Fibroblast of skin of right biceps (primary cell): ENCODE measurements at places on chromosomes 6 and 20.

DNA sequence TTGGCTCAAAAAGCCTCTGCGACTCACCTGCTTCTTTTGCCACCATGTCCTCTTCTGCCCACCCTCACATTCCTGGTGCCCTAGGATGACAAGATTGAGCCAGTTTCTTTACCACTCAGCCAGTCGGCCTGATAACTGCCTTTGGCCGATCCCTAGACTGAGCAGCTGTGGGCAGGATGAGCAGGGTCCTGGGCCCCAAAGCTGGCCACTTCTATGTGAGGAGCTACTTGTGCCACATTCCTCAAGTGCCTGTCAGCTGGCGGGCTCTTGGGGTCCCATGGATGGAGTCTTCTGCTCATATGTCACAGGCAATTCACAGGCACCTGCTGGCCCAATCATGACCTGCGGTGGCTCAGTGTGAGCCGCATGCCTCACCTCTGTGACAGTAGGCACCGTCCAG is 16.5 kb downstream of the DYNLRB1 start:
- no peak for DNase-seq

GRCh38 chr6:155333414-155333813 is 19.1 kb upstream of the TFB1M start:
- DNase-seq = no peak

- DNase-seq = peak; percentile 7
These were observed 69.2 kb downstream of the PLEKHG1 start for GRCh38 chr6:150668900-150669302.

GRCh38 chr6:79941489-79942151 is 5.7 kb downstream of the ELOVL4 start:
- DNase-seq = no peak

DNA sequence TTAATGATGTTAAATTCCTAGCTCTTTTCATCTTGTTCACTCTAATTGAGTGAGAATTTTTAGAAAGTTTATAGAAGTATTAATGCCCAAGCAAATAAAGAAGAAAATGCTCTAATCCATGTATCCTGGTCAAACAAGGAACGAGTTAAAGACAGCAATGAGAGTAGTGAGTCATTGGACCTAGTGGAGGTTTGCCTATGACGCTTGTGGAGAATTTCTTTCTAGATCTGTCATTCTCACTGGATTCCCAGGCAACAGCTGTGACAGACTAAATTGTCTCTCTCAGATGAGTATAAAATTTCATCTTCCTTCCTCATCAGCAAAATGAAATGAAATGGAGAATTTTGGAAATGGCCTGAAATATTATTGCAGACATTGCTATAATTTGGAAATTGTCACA is 127.9 kb downstream of the COL19A1 start:
- DNase-seq = peak; percentile 11

GRCh38 chr6:36335465-36336207 is 1.1 kb downstream of the BNIP5 start:
- no peak for DNase-seq

DNA sequence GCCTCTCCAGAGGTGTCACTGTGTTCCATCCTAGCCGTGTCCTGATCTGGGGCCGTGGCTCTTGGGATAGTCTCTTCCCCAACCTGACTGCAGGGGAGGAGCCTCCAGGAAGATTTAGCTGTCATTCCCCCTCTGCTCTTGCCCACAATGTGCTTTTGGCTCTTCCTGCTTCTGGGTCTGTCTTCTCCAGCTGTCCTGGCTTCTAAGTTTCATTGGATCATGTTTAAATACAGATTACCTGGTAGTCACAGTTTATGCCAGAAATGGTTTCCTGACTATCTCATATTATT is 139.1 kb downstream of the ZDHHC14 start:
- no peak for DNase-seq

- peak; percentile 4 for DNase-seq
These were observed 33.0 kb downstream of the RNF146 start for GRCh38 chr6:127299522-127300240.

DNA sequence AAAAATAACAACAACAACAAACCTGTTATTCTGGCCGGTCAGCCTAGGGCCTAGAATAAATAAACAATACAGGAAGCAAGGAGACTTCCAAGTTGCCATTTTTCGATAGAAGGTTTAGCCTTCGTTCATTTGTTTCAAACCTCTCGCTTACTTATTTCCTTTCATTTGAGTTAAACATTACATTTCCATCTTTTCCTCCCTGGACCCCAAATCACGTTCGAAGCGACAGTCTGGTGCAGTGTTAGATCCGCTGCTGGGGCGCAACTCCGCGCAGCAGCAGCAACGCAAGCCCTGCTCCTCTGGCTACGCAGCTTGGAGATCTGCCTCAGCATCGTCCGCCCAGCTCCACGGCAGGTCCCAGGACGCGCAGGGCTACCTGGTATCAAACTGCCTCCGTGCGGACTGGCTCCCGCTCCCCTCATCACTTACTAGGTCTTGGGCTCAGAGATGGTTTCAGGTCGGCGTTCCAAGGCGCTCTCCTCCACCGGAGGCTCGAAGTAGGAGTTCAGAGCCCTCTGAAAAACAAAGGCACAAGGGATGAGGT is 530 bp downstream of the TDP2 start:
- peak; percentile 27 for DNase-seq

- DNase-seq = no peak
These were observed 46.6 kb upstream of the EDN3 start for GRCh38 chr20:59253779-59254319.

DNA sequence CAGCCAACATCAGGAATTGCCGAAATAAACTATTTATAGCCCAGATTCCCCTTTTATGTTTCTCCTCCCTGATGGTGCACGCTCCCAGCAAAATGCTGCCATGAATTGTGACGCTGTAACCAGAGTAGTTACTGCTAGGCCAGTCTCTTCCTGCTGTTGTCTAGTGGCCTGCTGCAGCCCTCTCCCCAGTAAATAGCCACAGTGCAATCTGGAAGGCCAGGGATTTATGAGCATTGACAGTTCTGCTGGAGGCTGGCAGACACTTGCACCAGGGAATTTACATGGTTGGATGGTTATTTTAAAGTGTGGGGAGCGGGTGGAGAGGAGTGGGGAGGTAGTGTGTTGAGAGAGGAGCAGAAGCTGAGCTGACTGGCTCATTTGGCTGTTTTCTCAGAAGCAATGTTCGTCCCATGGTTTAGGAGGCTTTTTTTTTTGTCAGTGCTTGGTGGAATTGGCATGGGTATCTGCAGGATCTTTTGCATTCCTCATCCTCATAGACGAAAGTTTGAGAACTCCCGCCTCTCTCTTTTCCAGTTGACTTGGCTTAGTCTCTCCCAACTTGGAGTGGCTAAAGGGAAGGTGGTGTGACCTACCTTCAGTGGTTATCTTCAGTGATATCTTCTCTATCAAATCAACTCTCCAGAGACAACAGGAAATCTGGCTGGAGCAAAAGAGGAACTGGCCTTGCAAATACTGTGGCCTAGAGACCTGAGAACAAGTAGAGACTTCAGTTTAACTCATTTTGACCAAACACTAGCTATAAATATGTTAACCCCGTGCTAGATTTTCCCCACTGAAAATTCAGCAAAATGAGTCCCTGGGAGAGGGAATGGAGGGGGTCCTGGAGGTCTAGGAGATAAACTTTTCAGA is 99.3 kb upstream of the VSTM2L start:
- DNase-seq = no peak

DNA sequence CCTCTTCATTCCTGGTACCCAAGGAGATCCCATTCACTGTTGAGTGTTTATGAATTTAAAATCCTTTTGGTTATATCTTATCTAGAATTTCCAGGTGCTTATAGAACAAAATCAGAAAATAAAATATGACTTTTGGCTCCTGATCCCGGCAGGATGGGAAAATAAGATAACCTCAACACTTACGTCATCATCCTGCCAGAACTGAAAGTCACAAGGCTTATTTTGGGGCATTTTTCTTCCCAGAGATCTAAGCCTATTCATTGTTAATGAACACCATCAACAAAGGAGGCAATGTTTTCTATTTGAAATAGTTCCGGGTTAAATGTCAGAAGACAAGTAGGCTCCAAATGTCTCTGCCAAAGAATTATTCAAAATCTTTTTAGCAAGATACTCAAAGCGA is 580.6 kb downstream of the TFAP2A start:
- DNase-seq = no peak

DNA sequence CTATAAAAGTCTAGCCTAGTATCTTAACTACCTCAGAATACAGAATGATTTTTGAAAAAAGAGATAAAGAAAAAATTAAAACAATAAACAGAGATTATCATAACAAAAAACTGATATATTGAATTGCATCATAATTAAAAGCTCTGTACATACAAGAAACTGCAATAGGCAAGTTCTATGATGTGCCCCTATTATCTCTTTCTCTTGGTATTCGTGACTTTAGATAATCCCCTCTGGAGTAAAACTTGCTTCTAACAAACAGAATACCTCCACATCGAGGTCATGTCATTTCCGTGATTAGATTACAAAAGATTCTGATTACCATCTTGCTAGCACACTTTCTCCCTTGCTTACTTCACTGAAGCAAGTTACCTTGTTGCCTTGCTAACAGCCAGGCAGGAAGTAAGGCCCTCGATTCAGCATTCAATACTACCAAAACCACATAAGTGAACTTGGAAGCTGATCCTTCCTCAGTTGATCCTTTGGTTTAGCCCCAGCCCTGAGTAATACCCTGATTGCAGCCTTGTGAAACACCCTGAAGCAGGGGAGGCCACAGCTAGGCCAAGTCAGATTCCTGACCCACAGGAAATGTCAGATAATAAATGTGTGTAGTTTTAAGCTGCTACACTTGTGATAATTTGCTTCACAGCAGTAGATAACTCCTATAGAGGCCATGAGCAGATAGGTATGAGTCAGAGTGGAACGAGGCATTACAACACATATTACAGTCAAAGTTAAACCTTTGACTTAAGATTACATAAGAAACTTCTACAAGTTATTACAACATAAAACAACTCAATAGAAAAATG is 53.7 kb upstream of the TMX4 start:
- DNase-seq = peak; percentile 77

DNA sequence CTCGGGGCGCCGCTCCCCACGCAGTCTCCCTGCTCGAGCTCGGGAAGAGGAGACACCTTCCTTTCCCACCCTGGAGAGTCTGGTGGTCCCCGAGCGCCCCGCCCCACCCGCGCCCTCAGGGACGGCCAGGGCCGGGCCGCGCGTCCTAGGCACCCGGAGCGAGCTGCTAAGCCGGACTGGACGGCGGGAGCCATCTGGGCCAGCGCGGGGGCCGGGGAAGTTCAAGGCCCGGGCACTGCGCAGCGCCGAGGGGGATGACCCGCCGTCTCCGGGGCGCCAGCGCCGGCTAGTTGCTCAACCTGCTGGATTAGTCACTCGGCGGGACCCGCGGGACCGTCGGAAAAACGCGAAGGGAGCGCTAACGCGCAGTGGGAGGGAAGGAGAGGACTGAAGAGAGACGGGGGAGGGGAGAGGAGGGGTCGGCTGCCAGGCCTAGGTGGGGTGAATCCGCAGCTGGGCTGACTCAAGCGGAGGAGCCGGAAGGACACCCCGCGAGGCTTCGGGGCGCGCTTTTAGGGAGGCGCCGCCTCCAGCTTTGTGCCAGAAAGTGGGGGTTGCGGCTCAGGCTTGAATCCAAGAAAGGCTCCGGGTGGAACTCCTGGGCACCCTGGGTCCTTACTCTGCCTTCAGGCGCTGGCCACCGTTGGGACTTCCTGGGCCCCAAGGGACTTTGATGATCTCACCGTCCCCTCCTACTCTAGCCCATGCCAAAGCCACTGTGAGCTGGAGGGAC is 75.7 kb upstream of the FOXP4 start:
- peak; percentile 75 for DNase-seq

DNA sequence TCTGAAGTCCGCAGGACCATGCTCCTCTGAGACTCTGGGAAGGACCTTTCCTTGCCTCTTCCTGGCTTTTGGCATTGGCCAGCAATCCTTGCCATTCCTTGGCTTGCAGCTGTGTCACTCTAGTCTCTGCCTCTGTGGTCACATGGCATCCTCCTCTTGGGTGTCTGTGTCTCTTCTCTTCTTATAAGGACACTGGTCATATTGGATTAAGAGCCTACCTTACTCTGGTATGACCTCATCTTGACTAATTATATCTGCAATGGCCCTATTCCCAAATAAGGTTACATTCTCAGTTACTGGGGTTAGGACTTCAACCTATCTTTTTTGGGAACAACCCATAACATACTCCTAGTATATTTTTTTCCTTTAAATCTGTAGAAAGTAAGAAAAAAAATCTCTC is 49.9 kb upstream of the GTSF1L start:
- DNase-seq = peak; percentile 45

DNA sequence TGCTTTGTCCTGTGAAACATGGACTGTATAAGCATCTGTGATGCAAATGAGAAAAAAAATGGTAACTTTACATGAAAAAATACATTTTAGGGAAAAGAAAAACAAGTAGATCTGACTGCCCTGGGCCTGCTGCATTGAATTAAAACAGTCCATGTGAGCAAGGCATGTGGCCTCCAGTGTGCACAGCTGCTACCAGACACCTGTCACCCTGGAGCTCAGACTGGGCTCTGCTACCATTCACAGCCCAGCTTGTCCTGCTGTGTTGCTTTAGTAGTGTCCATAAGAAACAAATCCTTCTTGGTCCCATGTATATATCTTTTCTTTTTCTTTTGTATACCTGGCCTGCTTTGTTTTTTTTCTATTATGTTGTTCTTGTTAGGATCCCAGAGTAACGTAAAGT is 315.9 kb downstream of the NKAIN2 start:
- no peak for DNase-seq

DNA sequence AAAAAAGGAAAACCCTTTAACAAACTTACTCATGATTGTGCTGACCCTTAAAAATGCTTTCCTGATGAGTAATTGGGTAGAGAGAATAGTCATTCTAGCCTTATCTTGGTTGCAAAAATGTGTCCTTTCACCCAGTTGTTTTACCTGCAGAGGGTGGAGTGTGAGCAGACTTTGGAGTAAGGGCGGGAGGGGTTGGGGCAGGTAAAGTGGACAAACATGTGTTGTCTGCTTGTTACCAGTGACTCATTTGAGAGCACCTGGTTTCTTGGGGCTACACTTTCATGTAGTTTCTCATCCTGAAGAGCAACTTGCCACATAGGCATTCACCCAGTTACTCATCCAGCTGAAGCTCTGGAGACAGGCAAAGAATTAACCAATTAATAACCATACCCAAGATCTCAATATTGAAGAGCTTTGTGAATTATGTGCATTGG is 121.1 kb downstream of the TNFRSF21 start:
- DNase-seq = peak; percentile 78

DNA sequence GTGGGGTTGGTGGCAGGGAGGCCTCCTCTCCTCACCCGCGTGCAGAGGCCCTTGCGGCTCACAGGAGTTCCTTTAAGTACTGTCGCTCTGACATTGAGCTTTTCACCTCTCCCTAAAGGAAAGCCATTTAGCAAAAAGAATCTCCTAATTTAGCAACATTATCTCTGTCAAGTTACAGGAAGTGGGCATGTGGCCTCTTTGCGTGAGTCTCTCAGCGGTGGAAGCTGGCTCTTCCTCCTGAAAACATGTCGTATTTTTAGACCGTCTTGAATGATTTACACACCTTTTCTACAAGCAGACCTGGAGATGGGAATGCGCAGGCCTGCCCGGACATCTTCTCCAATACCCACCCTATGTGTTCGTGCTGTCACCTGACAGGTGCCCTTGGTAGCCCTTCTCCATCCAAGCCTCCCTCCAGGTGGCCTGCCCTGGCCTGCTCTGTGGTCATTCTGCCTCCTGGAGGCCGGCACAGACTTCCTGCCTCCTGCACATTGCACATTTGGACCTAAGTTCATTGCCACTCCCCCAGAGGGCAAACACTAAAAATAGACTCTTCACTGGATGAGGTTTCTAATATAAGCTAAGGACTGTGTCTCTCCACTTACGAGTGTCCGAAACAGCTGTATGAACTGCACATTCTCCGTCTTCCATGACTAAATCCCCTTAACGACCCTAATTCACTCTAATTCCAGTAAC is 18.5 kb upstream of the PHACTR3 start:
- DNase-seq = no peak

- DNase-seq = peak; percentile 66
These were observed 119.6 kb downstream of the SCML4 start for GRCh38 chr6:107704347-107705013.
